ENCODE measurements at places on chromosomes 3 and 15.
A peak's percentile ranks its signal among the peaks of the same experiment; 100 is the strongest.

DNA sequence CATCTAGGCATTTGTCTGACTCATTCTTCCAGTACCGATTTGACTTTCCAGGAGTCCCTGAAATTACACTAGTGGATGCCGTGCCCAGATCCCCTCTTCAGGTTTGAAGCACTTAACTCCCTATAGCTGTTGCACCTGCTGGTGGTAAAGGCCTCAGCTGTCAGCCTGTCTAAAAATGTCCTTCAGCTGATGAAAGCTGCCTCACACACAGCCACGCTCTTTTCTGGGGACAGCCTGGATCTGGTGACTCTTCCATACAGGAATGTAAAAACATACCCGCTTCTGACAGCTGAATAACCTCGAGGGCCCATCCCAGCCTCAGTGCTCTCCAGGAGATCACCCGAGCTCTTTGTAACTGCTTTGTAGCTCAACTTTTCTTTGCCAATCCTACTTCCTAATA, 534.1 kb upstream of the GRM7 start:
- peak; percentile 55 for DNase-seq

DNA sequence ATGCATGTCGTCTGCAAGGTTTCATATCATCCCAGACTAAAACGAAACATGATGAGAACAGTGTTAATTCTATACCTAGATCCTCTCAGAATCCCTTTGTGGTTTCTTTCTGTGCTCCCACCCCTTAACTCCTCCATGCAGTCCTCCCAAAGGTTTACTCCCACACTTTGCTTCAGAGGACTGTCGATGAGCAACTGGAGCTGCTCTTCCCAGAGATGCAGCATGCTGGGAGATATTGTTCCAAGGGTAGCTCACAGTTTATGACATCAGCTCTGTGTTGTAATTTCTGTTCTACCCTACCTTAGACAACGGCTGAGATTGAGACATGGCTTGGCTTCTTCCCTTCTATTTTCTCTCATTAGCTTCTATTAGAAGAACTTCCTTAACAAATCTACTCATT, 313.0 kb upstream of the COL8A1 start:
- DNase-seq = no peak

- no peak for DNase-seq
Observed at GRCh38 chr3:195003893-195004289, 267.1 kb downstream of the XXYLT1 start.

DNA sequence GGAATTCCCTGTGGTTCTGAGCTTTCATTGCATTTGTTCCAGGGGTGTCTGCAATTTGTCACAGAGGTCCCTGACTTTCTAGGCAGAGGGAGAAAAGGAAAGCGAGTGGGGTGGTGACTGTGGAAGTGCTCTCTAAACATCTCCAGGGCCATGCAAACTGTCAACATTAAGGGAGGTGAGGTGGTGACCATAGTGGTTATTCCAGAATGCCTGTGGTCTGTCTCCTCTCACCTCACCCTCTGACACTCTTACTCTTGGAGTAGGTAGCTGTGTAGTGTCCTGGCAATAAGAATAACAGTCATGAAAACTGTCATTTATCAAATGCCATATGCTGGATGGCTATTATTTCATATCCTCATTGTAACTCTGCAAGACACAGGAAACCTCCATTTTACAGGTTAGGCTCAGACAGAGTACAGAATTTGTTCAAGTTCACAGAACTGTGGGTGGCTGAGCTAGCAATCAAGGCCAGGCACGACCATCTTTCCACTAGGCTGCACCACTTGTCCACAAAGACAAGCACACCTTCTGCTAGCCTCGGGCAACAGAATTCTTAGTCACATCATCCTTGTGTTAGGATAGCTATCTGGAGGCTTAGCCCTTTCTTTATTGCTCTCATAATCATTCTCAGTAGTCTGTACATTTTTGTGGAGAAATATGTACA, 179.4 kb downstream of the CD47 start:
- no peak for DNase-seq

DNA sequence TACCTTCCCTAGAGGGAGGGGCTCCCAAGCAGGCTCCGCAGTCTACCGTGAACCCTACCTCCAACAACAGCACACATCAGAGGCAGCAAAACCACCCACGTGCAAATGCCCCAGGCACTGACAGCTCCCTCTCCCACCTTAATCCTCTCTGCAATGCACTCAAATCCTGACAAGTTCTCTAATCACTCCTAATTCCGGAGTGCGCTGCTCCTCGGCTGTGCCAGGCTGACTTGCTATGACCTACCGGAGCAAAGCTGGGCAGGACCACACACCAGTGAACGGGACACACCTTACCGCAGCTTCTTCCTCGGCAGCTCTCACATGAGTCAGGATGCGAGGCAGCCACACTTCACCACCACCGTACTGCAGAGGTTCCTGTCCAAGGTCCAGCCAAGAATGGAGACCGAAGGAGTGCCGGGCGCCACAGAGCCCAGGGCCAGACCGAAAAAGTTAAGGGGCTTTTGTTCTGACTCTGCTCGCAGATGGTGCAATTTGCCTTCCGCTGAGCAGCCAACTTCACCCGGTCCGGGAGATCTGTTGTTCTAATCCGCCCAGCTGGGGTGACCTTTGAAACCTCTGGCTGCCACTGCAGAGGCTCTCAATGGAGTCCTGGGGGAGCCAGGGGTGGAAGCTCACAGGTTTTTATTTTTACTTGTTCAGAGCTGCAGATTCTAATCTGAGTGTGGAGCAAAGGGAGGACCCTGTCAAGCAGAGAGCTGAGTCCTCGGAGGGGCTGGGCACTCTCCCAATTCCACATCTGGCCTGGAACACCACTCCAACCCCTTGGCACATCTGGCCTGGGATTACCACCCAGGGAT, 84.4 kb downstream of the MYLK start:
- DNase-seq = no peak

Data from NCI-H510A treated with DMSO at 0.1 percent for 48 hours (cell line).